ENCODE measurements at places on chromosomes 2 and 18.

DNA sequence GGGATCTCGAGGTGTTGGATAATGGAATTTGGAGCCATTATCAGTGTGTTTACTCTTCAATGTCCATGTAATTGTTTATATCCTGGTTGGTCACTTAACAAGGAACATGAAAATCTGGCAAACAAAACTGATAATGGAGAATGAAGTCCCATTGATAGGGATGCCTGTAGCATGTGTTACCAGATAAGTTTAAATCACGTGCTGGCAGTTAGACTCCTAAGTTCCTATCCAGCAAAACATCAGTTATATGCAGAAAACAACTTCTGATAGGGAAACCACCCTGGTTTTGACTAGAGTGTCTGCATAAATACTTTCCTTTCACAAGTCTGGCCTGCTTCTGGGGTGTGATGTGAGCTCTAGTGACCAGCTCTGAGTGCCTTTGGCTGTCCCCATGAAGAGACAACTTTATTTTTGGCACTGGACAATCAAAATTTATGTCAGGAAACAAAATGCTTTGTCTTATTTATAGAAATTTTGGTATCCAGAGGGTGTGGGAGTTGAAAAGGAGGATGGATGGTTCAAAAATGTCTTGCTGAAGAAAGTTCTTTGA, 82.0 kb downstream of the FHOD3 start:
- DNase-seq: no peak

DNA sequence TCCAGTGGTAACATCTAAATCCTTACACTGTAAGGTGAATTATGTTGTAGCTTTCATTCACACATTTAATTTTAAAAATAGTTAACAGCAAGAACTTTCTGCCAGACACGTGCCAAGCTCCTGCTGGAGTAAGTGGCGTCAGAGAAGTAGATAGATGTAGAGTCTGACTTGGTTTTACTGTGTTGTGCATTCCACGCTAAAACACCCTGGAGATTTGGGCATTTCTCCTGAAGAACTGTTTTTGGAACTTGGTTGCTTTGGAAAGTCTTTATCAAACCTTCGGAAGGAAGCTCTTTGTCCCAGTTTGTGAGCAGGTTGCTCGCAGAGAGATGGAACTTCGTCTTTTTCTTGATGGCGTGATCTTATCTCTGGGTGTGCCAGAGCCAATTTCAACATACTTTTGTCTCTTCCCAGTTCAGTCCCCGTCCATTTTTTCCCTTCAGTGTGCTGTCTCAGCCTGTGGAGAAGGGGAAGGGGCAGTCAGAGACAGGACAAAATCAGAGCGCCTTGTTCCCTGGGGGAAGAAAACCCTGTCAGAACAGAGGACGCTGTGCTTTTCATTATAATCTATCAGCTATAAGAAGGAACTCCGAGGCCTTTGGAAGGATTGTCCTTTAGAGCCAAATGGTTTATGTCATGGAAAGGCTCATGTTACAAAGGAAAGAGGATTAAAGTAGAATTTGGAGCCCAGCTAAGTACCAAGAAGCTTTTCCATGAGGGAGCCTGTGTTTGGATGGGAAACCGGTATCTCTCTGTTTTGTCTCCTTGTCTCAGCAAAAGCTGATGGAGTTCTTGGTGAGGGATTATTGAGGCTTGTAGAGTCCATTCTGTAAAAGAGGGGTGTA, 18.9 kb downstream of the GRHL1 start:
- peak; percentile 22 for DNase-seq

DNA sequence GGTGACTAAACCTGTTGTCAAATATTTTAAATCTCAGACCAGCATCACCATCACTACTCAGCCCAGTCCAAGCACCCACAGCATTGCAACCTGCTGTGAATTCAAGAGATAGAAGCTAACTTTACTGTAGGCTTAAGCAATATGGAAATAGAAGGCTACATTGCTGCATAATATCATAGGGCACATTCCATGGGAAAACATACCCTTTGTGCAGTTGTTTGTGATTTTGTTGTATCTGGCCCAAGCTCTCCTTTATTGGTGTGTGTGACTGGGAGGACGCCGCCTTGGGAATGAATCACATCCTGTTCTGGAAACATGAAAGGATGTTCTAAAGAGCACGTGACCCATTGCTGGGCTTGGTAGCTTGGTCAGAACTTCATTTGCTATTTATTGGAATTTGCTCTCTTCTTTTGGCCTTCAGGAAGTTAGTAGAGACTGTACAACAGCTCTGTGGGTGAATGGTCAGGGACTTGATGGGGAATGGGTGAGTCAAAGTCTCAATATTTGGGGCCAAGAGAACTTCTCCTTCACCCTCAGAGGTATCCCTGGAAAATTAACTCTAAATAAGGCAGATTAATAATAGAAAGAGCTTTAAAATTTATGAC, 106.8 kb upstream of the SERPINE2 start:
- peak; percentile 94 for DNase-seq

- no peak for DNase-seq
Observed at GRCh38 chr2:47038656-47039488, 116.2 kb downstream of the STPG4 start.

DNA sequence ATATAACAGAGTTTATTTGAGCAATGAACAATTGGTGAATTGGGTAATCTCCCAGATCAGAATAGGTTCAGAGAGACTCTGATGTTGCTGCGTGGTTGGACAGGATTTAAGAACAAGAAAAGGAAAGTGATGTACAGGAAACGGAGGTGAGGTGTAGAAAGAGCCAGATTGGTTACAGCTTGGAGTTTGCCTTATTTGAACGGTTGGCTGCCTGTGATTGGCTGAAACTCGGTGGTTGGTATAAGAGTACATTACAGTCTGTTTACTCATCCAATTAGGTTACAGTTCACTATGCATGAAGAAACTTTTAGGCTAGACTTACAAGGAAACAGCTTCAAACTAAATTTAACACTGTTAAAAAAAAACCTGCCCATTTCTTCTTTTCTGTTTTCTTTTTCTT, 68.0 kb upstream of the CABLES1 start:
- DNase-seq: peak; percentile 50

DNA sequence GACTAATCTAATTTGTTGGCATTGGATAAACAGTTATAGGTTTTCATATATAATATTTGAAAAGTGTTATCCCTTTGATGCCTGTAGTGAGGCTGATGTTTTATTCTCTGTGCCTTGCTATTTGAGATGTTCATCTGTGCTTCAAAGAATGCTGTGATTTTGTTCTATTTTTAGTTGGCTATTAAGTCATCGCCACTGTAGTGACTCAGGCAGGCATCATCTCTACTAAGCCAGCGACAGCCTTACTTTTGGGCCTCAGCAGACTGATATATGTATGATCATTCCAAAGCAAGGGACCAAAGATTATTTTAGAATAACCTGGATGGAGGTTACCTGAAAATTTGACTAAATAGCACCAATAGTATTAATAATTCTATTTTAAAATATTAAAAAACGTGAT, 1674.5 kb upstream of the NXPH2 start:
- peak; percentile 61 for DNase-seq

DNA sequence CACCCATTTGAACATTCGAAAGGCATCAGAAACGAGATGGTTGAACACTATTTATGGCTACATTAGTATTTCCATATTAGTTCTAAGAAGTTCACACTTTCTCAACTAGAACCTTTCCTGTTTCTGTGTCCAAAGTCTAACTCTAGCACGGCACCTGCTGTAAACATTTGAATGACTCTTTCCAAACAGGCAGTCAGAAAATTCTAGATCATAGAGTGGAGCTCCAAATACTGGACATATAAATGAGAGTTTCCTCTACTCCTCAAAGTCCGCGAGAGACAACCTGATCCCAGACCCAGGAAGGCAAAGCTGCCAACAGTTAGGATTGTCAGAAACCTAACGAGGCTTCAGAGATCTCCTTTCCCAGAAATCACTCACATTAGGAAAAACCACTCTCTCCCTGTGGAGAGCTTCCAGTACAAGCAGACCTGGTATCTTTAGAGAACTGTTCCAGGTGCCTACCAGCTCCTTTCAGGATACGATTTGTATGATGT, 10.6 kb downstream of the RND3 start:
- peak; percentile 42 for DNase-seq

GRCh38 chr18:11883153-11883552, 25.0 kb downstream of the MPPE1 start:
- peak; percentile 11 for DNase-seq

DNA sequence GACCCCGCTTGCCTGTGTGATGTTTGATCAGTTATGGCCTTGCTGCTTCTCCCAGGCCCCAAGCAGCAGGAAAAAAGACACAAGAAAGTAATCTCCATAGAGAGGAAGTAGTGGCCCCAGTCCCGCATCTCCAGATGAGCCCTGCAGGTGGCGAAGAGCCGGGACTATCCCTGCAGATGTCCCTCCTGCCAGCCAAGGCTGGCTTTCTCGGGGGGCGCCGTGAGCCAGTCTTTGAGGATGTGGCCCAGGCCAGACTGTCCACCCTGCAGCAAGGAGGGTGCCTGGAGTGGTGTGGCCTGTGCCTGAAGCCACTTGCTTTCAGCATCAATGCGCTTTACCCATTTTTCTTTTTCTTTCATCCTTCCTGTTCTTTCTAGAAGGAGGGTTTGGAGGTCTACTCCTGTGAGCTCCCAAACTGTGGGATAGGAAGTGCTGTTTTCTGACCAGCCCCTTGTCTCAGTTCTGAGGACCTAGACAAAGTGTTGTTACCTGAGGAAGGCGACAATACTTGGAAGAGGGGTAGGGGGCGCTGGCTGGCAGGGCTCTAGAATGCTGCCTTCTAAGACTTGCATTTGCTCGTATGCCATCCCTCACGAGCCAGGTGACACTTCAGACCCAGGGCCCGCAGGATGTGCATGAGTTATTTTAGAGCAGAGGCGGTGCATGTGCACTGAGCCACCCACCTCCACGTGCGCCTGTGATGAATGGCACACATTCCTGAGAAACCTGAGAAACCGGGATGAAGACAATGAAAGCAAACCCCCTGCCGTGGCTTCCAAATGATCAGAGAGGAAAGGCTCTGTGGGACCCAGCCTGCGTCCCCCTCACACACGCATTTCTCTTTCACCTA, 255.8 kb downstream of the FBXO15 start:
- DNase-seq: no peak

DNA sequence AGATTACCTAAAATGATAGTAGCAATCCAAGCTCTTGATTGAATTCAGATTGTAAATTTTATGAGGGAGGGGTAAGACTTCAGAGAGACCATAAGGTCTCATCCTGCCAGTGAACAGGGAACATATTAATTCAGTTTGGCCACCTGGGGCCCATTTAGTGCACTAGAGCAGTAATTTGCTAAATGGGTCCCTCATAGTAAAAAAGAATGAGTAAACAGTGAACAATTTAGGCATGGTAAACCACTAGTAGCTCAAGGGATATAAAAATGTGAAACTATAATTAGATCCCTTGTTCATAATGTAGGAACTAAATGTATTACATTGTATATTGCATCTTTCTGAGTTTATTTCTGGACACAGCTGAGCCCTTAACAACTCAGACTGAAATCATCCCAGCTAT, 4.9 kb upstream of the PHLPP1 start:
- peak; percentile 81 for DNase-seq

DNA sequence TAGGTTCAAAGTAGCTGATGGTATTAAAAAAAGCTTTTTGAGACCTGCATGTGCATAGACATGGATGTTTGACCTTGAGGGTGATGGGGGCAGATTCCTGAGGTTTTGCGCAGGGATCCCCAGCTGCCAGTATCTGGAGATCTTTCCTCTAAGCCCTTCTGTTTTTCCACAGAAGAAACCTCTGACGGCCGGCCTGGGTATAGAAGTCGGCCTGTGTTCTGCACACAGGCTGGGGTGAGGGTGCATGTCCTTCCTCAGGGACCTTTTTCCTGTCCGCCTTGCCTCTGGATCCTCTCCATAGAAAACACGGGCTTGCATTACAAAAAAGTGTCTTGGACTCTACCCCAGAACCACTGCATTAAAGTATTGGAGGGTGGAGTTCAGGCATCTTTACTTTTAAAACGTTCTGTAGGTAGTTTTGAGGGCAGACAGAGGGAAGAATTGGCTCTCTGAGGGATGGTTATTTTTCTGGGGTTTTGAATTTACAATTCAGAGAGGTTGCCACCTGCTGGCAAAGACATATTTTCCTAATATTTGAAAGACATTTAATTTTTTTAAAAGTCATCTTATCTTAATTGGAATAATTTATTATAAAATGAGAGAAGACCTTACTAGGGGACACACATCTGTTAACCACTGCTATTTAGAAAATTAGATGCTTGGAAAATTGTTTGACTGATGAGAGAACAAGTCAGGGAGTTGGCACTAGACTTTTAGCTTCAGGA, 350.6 kb downstream of the DCDC2C start:
- DNase-seq: no peak

DNA sequence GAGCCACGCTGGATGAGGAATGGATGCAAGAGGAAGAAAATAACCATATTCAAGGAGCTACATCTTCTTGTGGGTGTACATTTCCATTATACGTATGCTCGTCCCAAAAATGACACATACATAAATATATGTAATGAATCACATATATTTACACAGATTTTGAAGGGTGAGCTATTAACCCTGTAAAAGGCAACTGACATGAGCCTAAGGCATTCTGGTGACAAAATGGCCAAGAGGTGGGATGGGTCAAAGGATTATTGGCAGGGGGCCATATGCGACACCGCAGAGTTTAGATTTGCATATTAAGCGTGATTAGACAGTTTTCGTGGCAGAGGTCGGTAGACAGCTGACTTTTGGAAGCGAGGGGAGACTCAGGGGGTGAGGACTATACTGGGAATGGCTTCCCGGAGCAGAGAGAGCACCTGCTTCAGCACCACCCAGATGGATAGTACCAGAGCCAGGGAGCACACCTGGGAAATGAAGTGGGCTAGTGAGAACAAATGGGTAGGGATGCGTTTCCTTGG, 431 bp upstream of the CNRIP1 start:
- DNase-seq: no peak

- DNase-seq: no peak
Observed at GRCh38 chr2:161415987-161416707, at the start of gene TBR1. Gene TBR1, plus strand, starts transcription at chr2:161416297. Its CDS starts 114 bp downstream, at chr2:161416411.

DNA sequence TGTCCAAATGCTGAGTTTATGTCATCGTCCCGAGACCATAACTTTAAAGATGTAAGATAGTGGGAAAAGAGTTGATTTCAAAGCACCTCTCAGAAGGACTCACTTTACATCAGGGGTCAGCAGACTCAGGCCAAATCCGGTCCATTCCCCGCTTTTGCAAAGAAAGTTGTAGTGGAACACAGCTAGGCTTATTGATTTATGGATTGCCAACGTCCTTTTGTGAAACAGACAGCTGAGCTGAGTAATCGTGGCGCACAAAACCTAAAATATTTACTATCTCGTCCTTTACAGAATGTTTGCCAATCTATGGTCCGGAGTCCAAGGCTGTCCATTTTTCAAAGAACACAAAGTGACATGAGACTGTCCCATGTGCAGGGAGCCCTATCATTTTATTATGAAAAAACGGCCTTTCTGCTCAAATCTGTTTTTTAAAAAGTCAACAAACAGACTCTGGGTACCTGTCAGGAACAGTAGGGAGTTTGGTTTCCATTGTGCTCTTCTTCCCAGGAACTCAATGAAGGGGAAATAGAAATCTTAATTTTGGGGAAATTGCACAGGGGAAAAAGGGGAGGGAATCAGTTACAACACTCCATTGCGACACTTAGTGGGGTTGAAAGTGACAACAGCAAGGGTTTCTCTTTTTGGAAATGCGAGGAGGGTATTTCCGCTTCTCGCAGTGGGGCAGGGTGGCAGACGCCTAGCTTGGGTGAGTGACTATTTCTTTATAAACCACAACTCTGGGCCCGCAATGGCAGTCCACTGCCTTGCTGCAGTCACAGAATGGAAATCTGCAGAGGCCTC, at the start of gene IL1RN:
TSS of gene IL1RN (plus strand) at position 754 of the 801 bp plus-strand sequence. CDS start at position 781, 27 bp downstream.
- DNase-seq: no peak
